ENCODE measurements at places on chromosomes 3 and 15.

DNA sequence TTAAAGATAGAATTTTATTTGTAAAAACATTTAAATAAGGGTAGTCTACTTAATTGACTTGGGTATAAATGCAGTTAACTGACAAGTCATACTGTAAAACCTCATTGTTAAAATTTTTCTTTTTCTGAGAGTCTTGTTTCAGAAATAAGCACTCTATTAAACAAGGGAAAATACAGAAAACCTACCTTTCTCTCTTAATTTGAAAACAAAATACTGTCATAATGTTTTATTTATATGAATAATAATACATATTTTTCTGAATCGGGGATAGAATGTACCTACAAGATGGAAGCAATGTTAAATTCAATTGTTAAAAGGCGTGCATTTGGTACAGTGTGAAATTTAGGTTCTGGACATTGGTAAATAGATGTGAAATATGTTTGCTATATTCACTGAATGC is 17.8 kb downstream of the ZIC1 start:
- DNase-seq = no peak

GRCh38 chr3:110456438-110457138 is 615.0 kb upstream of the NECTIN3 start:
- DNase-seq = no peak

- DNase-seq = no peak
Measured at GRCh38 chr15:34014556-34014955, 24.4 kb downstream of the AVEN start.

DNA sequence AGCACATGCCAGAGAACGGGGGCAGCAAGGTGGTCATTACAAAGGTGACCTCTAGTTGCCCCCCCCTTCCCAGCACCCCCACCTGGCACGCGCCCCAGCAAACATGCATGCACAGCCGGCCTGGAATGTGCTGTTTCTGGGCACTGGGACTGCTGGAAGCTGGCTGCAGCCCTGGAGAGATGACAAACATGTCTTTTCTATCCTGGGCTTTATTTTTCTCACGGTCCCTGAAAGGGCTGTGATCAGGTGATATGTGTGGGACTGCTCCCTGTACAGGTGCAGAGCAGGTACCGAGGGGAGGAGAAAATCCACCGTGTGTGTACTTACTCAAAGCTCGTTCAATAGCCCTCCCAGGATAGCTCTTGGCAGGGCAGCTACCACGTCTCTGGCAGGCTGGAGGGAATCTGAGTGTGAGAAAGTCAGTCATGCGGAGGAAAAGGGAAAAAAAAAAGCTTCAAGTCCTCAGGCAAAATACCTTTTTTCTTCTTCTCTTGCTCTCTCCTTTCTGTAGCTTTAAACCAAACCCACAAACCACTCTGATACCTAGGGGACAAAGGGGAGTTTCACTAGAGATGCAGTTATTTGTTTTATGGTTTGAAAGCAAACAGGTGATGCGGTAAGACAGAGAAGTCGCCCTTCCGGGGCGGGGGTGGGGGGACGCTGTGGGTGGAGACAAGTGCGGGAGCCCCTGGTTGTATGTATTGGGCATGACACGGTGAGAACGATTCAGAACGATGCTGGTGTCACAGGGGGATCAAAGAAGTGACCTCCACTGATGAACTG is 5.0 kb upstream of the HES1 start:
- DNase-seq = no peak

DNA sequence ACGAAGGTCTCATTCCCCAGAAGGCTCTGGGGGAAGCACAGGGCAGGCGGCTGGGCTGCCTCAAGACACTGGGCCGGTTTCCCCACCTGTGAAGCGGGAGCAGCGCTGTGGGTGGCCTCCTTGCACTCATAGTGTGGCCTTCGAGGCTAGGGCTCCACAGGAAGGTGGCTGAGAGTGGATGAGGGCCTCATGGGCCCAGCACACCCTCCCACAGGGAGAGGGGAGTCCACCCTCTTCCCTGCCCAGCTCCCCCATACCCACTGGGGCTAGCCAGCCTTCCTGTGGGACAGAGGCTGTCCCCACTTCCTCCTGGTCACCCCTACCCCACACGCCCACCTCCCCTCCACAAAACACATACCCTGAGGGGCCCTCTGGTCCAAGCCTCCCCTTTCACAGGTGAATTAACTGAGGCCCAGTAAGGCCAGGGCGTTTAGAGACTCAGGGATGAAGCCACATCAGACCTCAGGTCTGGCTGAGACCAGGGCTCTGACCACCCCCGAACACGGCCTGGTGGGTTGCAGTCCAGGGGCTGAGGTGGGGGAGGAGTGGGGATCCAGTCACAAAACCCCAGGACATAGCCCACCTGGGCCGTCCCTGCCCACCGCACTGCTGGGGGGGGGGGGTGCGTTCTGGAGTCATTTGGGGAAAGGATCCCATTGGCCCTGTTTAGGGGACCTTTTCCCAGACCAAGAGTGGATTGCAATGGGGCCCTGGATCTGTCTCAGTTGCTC is 1.1 kb downstream of the ANPEP start:
- peak; percentile 43 for DNase-seq

- no peak for DNase-seq
Measured at GRCh38 chr15:69156736-69157381, 3.6 kb upstream of the GLCE start.

- no peak for DNase-seq
Measured at GRCh38 chr3:123075359-123075758, 8.5 kb downstream of the PDIA5 start.

GRCh38 chr3:125142940-125143339 is 69.6 kb downstream of the SLC12A8 start:
- no peak for DNase-seq

DNA sequence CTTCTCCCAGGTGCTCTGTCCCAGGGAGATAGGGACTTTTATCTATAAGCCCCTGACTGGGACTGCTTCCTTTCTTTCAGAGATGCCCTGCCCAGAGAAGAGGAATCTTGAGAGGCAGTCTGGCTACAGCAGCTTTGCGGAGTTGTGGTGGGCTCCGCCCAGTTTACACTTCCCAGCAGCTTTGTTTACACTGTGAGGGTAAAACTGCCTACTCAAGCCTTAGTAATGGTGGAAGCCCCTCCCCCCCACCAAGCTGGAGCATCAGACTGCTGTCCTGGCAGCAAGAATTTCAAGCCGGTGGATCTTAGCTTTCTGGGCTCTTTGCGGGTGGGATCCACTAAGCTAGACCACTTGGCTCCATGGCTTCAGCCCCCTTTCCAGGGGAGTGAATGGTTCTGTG is 253.8 kb upstream of the ARL6 start:
- no peak for DNase-seq

DNA sequence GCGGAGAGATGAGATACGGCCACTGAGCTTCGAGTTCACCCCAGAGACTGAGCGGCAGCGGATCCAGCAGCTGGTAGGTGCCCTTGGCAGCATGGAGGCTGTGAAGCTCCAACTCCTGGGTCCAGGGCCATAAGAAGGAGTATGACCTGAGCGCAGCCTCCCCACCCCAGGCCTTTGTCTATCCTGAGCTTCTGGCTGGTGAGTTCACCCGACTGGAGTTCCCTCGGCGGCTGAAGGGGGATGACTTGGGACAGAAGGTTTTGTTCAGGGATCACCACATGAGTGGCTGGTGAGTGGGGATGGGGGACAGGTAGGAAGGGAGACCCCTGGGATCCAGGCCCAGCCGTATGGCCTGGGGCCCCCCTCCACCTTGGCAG is 2.6 kb downstream of the PPM1M start:
- DNase-seq = no peak

- no peak for DNase-seq
Measured at GRCh38 chr3:193560870-193561269, 6.2 kb upstream of the ATP13A4 start.

- DNase-seq = no peak
Measured at GRCh38 chr3:111911446-111911845, 52.4 kb downstream of the PHLDB2 start.

DNA sequence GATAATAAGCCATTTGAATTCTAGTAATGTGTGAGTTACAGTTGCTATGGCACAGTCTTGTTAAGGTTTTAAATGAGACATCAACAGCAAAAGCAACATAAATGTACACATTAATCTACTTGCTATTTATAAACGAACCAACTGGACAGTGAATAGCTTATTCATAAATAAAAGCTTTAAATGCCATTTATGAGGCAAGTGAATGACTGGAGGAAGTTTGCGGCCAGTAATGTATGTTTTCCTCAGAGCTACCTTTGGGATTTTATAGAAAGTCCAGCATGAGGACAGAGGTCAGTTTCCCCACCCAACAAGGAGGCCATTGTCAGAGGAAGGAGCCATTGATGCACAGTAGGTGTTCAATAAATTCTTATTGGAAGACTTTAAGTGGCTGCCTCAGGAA is 48.0 kb upstream of the PXYLP1 start:
- DNase-seq = no peak

- no peak for DNase-seq
Measured at GRCh38 chr15:79154483-79155135, 64.0 kb upstream of the RASGRF1 start.

DNA sequence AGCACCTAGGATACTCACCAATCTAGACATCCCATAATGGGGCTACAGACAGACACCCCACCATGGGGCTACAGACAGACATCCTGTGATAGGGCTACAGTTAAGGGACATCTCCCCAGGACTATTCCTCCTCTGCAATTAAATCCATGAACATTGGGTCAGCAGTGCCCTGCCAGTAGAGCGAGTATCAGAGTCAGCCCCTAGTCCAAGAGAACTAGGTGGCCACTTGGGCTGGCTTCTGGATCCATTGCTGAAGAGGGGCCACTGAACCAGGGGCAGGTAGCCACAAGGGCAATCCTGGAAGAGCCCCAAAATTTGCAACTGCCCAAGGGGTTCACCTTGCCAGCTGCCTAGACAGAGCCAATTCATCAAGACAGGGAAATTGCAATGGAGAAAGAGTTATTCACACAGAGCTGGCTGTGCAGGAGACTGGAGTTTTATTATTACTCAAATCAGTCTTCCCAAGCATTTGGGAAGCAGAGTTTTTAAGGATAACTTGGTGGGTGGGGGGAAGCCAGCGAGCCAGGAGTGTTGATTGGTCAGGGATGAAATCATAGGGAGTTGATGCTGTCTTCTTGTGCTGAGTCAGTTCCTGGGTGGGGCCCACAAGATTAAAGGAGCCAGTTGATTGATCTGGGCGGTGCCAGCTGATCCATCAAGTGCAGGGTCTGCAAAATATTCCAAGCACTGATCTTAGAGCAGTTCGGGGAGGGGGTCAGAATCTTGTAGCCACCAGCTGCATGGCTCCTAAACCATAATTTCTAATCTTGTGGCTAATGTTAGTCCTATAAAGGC is 170.2 kb upstream of the SMAD3 start:
- DNase-seq = no peak

- no peak for DNase-seq
Measured at GRCh38 chr15:71352125-71352524, 236.9 kb downstream of the THSD4 start.

- no peak for DNase-seq
Measured at GRCh38 chr3:194255252-194256039, 95.7 kb downstream of the CPN2 start.

- no peak for DNase-seq
Measured at GRCh38 chr15:56812221-56812620, 78.9 kb upstream of the ZNF280D start.

DNA sequence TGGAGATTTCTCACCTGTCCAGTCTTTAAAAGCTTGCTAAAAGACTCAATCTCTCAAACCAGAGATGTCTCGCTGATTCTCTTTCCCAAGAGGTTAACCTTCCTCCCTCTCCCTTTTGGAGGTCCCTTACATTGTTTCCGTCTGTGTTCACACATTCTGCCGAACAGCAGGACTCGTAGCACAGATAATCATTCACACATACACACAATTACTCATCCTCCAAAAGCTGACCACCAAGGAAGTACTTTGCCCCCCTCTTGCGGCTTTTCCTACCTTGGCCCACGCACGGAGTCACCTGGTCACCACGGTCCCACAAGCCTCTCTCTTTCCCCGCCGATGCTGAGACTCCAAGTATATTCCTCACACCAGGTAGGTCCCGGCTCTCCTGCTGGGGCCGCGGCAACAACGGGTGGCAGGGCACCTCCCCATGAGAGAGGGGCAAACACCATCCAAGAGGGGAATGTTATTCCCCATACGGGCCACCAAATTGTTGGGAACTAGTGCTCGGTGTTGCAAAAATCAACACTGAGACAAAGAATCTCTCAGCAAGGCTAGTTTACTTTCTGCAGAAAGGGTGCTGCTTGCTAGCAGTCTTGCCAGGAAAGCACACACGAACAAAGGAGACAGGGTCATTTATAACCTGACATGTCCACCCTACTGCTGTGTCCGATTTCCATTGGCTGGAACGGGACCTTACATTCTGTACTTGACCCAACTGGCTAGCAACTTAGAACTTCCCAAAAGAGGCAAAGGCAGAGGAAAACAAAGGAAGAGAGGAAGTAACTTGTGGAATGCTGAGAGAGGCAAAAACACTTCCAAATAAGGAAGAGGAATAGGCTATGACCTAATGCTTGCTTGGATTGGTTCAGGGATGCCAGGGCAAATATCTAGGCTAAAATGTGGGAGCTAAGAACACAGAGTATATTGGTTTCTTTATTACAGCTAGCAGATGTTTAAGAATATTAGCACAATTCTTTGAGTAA is 102.1 kb upstream of the NECTIN3 start:
- DNase-seq = no peak

- no peak for DNase-seq
Measured at GRCh38 chr3:128523591-128523990, 30.6 kb upstream of the GATA2 start.

GRCh38 chr3:142374687-142375086 is 73.2 kb downstream of the XRN1 start:
- no peak for DNase-seq

DNA sequence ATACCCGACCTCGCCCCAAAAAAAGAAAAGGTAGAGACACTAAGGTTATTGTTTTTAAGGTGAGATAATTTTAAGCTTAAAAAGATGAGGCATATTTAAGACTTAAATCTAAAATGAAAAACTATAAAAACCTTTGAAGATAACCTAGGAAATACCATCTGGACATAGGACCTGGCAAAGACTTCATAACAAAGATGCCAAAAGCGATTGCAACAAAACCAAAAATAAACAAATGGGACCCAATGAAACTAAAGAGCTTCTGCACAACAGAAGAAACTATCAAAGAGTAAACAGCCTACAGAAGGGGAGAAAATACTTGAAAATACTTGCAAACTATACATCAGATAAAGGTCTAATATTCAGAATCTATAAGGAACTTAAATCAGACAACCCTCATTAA is 80.9 kb downstream of the TMCC1 start:
- DNase-seq = no peak

DNA sequence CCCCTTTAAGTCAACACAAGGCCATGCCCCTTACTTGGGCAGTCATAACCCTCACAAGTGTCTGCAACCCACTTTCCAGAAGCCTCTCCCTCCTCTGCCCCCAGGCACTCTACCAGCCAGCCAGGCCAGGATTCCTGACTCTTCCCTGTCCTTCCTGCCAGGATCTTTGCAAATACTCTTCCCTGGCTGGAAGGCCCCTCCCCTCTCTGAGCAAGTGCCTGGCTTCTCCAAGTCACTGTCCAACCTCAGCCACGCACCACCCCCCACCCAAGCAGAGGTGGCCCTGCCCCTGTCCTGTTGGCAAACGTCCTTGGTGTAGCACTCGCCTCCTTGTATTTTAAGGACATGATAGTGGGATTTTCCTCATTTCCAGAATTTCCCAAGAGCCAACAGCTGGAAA is 54.7 kb upstream of the USP3 start:
- DNase-seq = peak; percentile 52

GRCh38 chr3:4551794-4552442 is 58.8 kb downstream of the ITPR1 start:
- no peak for DNase-seq

GRCh38 chr15:82536409-82537350 is 3.6 kb downstream of the RPS17 start:
- no peak for DNase-seq
